ENCODE measurements at places on chromosomes 12 and 14.
A peak's percentile ranks its signal among the peaks of the same experiment; 100 is the strongest.

DNA sequence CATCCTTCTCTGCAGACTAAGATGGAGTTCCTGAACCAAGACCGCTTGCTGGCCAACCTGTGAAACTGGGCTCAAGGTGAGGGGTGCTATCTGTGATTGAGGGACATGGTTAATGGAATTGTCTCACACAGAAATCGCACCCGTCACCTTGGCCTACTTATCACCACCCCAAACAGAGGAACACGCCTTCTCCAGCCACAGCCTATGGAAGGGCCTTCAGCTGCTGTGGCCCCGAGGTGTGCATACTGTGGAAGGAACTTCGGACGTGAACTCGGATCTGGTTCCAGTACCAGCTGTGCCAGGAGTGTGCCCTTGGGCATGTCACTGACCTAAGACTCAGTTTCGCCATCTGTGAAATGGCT lies 44.4 kb downstream of the EVL start:
- no peak for DNase-seq

DNA sequence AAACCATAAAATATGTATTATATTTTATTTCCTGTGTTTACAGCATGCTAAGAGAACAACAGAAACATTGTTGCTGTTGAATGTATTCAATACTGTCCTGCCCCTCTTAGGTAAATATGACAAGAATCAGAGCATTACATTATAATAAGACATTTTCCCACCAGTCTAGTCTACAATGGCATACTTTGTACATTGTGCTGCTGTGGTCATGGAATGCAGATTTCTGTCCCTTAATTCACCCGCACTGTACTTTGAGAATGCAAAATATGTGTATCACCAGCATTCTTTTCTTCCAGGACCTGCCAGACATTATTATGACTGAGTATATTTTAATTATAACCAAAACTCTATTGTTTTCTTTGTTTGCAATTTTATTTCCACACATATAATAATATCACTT lies 16.5 kb upstream of the OR10AD1 start:
- DNase-seq: no peak

DNA sequence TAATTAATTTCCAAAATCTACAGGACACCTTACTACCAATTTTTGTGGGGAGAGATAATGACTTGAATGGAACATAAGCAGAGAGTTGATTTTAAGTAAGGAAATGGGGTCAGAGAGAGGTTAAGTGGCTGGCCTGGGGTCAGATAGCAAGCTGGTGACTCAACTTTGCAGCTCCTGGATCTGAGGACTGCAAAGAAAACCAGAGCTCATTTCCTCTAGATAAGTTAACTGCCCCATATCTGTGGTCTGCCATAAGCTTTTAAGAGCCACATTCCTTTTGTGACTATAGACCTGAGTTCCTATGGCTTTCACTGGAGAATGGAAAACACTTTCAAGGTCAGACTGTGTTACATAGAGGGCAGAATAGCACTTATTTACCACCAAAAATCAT lies 201.2 kb upstream of the PRICKLE1 start:
- no peak for DNase-seq

- DNase-seq: no peak
Measured at GRCh38 chr12:13365748-13366366, 169.3 kb downstream of the EMP1 start.

DNA sequence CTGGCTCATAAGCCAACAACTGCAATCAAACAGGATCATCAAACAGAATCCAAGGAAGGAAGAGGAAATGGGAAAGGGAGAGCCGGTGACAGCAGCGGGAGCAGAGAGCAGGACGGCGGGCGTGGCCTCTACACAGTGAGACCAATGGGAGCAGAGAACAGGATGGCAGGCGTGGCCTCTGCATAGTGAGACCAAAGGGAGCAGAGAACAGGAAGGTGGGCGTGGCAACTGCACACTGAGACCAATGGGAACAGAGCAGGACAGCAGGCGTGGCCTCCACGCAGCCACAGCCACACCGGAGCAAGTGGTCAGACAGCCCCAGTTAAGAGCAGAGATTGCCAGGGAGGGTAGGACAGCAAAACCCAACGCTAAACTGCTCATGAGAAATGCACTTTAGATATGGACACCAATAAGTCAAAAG lies 16.4 kb downstream of the LRCOL1 start:
- DNase-seq: peak; percentile 89

- no peak for DNase-seq
Measured at GRCh38 chr14:95318399-95319311, 1.1 kb downstream of the CLMN start.

GRCh38 chr14:24432259-24433131 lies 2.7 kb downstream of the KHNYN start:
- DNase-seq: no peak

DNA sequence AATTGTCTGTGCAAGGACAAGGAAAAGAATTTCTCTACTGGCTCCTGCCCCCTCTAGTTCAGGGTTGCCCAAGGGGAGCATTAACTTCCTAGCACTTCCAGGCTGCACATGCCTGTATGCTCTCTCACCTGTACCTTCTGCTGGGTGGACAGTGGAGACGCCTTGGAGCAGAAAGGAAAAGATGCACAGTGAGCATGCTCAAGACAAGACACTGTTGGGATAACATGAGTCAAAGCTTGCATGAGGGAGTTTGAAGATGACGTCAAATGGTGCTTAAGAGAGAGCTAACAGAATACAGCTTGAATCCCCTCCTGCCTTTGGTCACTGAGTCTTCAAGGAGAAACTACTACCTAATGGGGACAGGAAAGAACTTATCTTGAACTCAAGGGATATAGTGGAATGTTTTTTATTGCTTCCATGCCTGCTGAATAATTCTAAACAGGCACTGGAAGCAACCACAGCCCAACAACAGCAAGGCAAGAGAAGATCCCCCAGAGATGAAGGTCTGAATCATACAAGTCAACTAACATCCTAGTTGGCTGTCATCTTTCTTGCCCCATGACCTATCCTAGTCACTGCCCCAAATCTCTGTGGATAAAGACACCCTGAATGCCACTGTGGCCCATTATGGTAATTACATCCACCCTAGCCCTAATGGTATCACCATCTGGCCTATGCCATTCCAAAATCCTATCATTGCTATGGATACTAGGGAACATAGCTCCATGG lies 23.5 kb downstream of the RPS6KA5 start:
- no peak for DNase-seq

DNA sequence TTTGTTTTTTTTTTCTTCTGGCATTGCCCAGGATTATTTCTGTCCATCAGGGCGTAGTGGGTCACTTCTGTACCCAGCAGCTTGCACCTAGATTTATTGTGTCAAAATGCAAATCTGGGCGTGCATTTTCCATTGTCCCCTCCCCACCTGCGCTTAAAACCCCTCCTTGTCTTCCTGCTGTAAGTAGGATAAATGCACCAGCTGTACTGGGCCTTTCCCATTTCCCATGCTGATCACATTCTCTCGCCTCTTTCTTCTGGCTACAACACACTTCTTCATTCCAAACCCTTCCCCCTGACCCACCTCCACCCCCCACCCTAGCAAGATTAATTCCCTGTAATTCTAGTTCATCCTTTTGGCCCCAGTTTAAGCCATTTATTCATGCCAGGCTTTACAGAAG lies 128.0 kb downstream of the ETV6 start:
- DNase-seq: no peak

GRCh38 chr12:14577344-14577743 lies 9.7 kb upstream of the PLBD1 start:
- DNase-seq: no peak

DNA sequence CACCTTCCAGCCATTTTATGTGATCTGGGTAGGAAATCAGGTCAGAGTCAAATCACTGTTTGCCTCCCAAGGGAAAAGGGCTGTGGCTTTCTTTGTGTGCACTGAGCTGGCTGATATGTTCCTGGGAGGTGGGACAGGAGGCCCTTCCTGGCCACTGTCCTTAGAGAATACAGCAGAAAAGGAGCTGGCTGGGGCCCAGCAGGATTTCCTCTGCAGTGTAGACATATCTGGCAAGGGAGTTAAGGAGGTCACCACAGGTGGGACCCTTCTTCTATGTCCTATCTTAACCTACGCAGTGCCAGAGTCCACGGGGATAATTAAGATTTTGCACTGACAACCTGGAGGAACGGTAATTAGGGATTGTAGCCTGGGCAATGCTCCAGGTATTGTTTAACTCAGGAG lies 145.3 kb downstream of the NTF3 start:
- no peak for DNase-seq

GRCh38 chr12:11563785-11564739 lies 85.4 kb upstream of the ETV6 start:
- no peak for DNase-seq

GRCh38 chr12:49331380-49332222 lies 5.4 kb downstream of the C1QL4 start:
- peak; percentile 82 for DNase-seq

DNA sequence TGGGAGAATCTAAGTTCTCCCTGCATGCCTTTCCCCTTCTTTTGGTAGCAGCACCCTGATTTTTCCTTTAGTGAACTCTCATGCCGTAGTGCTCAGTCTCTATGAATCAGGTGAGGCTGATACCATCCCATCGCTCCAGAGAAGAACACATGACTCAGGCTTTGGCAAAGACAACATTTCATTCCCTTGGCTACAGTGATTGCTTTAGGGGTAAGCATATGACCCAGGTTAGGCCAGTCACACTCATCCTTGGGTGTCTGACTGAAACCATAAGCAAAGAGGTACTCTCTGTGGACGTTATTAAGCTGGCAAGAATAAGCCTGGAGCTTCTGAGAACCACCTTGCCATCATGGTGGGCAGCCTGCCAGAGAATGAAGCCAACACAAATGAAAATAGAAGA lies 141.8 kb downstream of the MYRFL start:
- no peak for DNase-seq

- no peak for DNase-seq
Measured at GRCh38 chr12:31362759-31363415, 36.9 kb upstream of the SINHCAF start.

DNA sequence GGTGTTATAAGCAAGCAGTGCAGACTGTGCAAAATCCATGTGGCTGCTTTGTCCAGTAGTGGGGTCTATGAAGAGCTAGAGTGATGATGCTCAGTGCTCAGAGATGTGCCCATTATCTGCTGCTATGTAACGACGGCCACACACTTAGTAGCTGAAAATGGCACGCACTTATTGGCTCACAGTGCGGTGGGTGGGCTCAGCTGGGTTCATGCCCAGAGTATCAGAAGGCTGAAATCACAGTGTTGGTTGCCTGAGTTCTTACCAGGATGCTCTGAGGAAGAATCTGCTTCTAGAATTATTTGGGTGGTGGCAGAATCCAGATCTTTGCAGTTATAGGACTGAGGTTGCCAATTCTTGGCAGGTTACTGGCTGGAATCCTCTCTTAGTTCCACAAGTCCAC lies 124.7 kb downstream of the SLC15A4 start:
- DNase-seq: no peak

GRCh38 chr12:53497461-53497860 lies 1.8 kb downstream of the MAP3K12 start:
- no peak for DNase-seq

- DNase-seq: no peak
Measured at GRCh38 chr14:30221546-30221945, 293.9 kb upstream of the PRKD1 start.

DNA sequence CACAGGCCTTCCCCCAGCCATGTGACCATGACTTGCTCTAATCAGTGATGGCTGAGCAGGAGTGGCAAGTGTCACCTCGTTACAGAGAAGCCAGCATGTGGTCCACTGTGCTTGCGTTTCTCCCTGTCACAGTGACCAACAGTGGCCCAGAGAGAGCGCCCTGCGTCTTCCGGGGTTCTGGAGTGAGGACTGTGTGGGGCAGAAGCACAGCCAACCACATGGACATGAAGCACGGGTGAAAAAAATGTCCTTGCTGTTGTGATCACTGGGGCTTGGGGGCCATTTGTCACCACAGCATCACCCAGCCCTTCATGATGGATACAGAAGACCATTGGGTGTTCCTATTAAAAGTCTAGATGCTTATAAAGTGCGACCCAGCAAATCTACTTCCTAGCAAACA lies 174.6 kb upstream of the C14orf180 start:
- DNase-seq: no peak

DNA sequence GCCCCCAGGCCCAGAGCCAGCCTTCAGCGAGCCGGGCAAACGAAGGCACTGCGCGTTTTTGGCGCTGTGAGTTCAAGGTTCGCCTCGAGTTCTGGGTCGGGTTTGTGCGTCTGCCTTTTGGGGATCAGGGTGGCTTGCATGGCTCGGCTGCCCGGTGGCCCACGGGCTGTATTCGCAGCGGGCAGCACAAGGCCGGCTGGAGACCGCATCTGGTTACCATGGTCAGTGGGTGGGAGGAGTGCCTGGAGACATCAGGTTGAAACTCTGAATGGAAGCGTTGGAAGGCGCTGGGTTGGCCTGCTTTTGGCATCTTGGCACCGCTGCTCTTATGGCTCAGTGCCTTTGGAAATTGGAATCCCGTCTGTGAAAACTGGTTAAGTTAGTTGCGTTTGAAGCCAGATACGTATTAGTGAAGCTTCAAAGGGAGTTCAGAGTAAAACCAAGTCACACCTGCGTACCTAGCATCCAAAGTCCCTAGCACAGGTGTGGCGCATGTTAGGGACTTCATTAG lies 50.9 kb downstream of the SNAPC1 start:
- peak; percentile 18 for DNase-seq

DNA sequence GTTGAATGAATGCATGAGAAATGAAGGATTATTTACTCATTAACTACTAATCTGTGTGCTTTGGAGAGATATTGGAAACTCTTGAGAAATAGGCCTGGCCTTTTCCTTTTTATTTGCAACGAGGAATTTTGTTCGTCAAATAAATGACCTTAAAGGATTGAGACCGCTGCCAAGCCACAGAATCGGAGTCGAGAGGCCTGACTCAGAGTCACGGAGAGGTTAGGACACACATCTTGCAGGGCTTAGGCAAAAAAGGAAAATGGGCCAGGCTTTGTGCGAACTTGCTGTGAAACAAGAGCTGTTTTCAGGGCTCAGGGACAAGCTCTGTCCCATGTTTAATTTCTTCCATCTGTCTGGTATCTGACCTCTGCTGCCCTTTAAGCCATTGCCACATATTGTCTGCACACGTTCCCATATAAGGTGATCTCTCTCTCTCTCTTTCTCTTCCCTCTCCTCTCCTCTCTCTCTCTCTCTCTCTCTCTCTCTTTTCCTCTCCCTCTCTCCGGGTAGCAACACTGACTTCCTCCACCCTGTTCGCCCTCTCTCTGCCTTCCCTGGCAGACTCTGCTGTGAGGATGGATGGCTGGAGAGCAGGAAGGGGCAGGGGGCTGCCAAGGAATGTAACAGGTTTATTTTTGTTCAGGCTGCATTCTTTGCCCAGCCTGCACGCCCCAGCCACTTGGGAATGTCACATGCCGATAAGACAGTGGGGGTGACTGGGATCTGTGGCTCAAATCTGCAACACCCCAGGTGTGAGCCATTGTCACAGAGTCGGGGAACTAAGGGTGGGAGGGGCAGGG lies 14.9 kb upstream of the IFT81 start:
- no peak for DNase-seq

- no peak for DNase-seq
Measured at GRCh38 chr12:27330846-27331245, 1.8 kb upstream of the BMAL2 start.

GRCh38 chr12:63480186-63480585 lies 188.1 kb downstream of the DPY19L2 start:
- DNase-seq: no peak

GRCh38 chr12:13652105-13652504 lies 329.3 kb downstream of the GRIN2B start:
- no peak for DNase-seq

- DNase-seq: no peak
Measured at GRCh38 chr12:19382111-19382526, 57.2 kb upstream of the AEBP2 start.

- DNase-seq: no peak
Measured at GRCh38 chr12:25817166-25817565, 141.3 kb upstream of the RASSF8 start.

GRCh38 chr12:52953181-52953841 lies 4.4 kb downstream of the KRT18 start:
- no peak for DNase-seq

GRCh38 chr12:124007826-124008570 lies 35.0 kb downstream of the ZNF664 start:
- DNase-seq: no peak

Measured in glutamatergic neuron (in vitro differentiated cells).